ENCODE measurements at places on chromosomes 16 and 17.

GRCh38 chr17:79549141-79549915 lies 61.5 kb downstream of the RBFOX3 start:
- no peak for DNase-seq

- no peak for DNase-seq
Observed at GRCh38 chr16:9846362-9847099, 335.7 kb downstream of the GRIN2A start.

GRCh38 chr17:68776451-68776850 lies 175.3 kb upstream of the FAM20A start:
- no peak for DNase-seq

DNA sequence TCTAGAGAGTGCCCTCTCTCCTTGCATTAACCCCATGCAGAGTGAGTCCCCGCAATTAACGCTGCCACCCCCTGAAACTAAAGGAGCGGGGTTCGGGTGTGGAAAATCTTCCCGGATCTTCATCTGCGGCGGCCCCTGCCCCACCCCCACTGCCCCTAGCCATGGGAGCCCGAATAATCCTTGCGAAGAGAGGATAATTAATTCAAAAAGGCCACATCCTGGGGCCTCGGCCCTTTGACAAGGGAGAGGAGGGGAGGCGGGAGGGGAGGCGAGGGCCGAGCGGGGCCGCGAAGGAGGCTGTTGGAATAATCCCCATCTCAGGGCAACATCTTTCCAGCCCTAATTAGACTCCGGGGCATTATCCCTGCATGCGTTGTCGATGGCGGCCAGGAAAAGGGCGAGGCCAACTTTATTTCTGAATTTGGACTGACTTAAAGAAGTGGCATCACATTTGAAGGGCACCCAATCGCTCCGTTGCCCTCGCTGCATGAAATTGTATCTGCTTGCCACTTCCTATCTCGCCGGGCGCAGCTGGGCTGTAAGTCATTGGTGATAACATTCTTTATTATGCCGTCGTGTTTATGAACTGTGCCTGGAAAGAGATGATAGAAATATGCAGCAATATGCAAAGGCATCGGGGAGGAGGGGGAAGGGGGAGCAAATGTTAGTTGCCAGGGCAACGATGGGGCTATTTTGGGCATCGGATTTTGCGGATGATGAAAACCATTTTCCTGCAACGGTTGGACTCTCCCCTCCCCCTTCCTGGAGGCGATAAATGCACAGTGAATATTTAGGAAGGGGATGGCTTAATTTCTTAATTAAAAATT lies 387.1 kb upstream of the TNRC6C start:
- DNase-seq: no peak

DNA sequence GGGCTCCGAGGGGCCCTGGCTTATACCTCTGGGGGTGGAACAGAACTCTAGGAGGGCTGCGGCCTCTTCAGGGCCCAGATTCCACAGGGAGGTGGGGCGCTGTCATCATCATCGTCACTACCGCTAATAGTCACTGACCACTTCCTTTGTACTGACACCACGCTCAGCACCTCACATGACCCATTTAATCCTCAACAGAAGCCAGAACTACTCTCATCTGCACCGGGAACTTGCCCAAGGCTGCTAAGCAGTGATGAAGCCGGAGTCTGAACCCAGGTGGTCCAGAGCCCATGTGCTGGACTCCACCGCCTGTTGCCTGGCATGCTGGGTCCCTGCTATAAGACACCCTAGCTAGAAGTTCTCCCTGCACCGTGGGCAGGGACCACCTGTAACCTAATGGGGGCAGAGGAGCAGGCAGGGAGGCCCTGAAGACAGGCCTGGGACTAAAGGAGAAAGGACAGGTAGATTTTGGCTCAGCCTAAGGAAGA lies 12.0 kb downstream of the UNC13D start:
- DNase-seq: peak; percentile 59

DNA sequence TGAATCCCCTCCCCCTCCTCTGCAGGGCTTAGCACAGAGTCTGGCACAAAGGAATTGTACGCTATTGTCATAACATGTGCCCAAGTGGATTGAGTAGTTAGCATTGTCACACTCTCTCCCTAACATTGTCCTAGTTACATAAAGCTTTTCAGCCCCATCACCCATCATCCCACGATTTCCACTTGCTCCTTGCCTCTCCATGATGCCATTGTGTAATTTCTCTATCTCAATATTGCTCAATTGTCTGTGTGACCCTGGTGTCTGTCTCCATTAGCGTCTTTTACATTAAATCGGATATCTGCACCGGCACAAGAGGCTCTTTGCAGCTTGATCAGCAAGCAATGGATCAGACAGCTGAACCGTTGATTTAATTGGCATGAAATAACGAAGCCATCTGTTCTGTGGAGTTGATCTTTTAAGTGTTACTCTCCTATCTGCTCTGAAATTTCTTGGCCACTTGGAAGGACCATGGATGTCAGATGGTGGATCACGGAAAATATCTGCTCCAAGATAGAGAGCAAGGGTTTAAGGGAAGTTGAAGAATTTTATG lies 77.0 kb upstream of the HS3ST4 start:
- DNase-seq: no peak

DNA sequence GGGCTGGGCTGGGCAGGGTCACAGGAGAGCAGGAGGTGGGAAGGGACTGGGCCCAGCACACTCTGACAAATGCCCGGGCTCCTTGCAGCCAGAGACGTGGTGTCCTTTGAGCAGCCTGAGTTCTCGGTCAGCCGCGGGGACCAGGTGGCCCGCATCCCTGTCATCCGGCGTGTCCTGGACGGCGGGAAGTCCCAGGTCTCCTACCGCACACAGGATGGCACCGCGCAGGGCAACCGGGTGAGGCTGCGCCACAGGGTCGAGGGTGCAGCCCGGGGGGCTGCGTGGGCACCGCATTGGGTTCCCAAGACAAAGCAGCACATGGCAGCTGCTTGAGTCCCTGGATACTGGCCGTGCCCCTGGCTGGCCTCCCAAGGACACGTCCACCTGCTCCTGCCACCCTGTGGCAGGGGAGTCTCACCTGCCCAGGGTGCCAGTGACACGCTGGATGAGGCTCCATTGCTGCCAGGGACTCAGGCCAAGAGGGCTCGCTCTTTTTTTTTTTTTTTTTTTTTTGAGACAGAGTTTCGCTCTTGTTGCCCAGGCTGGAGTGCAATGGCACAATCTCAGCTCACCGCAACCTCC lies 21.3 kb downstream of the GALK1 start:
- no peak for DNase-seq

DNA sequence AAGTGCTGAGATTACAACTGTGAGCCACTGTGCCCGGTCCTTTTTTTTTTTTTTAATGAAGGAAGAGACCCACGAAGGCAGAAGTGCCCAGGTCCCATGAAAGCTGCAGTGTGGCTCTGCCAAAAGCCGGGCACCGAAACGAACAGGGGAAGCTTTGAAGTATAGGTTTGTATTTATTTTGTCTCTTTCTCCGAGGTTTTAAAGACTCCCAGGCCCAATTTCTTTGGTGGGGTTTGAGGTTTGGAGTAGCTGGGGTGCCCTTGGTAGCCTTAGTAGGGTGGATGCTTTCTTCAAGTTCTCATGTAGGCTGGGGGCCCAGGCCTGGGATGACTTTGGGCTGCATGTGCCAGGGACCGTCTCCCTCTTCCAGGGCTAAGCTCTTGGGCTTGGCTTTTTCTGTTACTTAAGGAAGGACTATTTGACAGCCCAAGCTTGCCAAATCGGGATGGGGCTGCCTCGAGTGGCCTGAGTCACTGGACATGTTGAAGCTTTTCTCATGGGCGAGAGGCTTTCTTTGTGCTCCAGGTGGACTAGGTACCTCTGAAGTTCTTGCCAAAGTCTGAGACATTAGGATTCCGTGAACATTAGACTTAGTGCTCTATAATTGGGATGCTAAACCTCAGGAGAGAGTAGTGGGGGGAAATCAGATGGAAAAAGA lies 66.3 kb downstream of the WIPI1 start:
- DNase-seq: no peak

DNA sequence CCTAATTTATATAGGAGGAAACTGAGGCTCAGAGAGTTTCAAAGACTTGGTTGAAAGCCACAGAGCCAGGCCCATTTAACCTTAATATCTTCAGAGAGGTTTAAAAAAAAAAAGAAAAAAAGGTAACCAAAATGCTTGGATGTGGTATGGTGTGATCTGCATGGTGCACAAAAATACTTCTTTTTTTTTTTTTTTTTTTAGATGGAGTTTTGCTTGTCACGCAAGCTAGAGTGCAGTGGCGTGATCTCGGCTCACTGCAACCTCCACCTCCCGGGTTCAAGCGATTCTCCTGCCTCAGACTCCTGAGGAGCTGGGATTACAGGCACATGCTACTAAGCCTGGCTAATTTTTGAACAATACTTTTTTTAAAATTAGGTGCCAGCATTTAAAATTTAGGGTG lies 101.8 kb downstream of the XYLT1 start:
- no peak for DNase-seq

GRCh38 chr16:3413730-3414379 lies 12.8 kb downstream of the ZNF174 start:
- DNase-seq: no peak

- no peak for DNase-seq
Observed at GRCh38 chr16:28616636-28617035, 6.8 kb upstream of the SULT1A1 start.

DNA sequence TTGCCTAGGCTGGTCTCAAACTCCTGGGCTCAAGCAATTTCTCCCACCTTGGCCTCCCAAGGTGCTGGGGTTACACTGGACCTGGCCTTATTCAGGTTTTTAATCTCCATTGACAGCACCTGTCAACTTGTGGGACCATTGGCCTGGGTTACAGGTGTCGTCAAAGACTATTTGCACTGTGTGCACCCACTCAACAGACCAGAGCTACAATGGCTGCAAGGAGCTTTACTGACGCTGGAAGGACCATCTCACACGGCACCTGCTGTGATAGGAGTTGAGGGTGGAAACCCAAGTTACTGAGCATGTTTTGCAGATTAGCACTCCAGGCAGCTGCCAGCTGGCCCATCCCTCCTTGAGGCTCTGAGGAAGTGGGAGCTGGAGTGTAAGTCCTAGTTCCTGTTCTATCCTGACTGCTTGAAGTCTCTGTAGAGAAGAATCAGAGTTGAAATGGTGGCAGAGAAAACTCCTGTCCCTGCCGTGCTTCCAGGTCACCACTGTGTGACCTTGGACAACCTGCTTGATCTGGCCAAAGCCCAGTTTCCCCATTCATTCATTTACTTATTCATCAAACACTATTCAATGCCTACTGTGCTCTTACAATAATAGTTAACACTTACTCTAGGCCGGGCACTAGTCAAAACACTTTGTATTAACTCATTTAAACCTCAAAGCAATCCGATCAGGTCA lies 42.4 kb upstream of the LONP2 start:
- no peak for DNase-seq

Data from AG09309 (cell line).